PC-9 (cell line): ENCODE measurements at places on chromosomes 5 and 9.

- H3K27me3 ChIP-seq: no peaks in the 10 kb centered on the region
- no peak overlapping the region for H3K4me3 ChIP-seq
- H3K4me1 ChIP-seq: no peaks in the 10 kb centered on the region
- no peak for DNase-seq
- H3K36me3 ChIP-seq: no peaks in the 10 kb centered on the region
Observed at GRCh38 chr5:67306965-67307607, 110.5 kb upstream of the CD180 start.

- H3K4me3 ChIP-seq: no peak overlapping the region
- H3K4me1 ChIP-seq: no peaks in the 10 kb centered on the region
- DNase-seq: no peak
- no peak overlapping the region for H3K27ac ChIP-seq
Observed at GRCh38 chr9:76414661-76415060, 20.4 kb upstream of the RFK start.

- H3K36me3 ChIP-seq: peaks cover 41% of the 10 kb centered on the region
- H3K4me3 ChIP-seq: no peak overlapping the region
- H3K27ac ChIP-seq: 0 out of 2 replicates have a peak overlapping the region, but pooled peaks have one; percentile 24
- H3K4me1 ChIP-seq: peaks cover 41% of the 10 kb centered on the region
- DNase-seq: no peak
Observed at GRCh38 chr9:127524373-127524772, 73.1 kb downstream of the LRSAM1 start.

DNA sequence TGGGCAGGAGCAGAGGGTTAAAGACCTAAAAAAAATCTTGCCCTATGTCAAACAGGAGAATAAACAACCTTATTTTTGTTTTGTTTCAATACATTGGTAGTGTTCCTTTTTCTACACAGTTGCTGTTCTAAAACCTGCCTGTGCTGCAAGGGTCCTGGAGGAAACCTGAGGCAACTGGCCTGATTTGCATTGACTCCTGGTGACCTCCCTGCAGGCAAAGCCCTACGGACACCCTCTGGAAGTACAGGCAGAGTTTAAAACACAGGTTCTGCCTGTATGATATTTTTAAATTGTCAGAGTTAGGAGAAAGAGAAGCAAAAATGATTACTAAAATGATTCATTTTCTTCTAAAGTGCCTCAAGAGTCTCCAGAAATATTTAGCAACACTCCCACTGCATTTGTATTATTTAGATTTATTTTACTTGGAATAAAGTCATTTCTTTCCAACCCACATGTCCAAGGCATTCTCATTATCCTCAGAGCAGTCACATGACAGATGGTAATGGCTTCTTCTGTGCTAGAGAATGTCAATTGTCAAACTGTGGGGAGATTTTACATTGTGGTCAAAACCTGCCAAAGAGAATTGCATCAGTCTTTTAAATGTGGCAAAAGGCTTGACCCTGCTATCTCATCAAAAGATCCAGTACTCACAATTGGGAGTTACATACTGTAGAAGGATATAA lies 559.6 kb downstream of the CETN3 start:
- no peaks in the 10 kb centered on the region for H3K36me3 ChIP-seq
- no peak overlapping the region for H3K27ac ChIP-seq
- no peak for DNase-seq
- H3K27me3 ChIP-seq: no peaks in the 10 kb centered on the region

DNA sequence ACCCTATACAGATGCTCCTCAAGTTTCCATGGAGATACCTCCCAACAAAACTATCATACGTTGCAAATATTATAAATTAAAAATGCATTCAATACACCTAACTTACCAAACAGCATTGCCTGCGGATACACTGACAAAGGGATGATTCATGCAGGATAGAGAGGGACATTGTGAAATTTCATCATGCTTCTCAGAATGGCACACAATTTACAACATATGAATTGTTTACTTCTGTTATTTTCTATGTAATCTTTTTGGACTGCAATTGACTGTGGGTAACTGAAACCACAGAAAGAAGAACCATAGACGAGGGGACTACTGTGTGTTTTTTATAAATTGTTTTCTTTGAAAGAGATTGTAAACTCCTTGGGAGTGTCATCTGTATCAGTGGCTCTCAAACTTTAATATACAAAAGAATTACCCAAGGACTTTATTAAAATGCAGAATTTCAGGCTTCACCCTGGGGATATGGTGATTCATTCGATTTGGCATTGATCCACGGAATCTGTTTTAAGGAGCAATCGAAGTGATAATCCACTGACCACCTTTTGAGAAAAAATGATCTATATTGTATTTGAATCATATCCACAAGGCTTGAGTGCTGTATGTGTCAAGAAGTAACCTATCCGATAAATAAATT lies 146.4 kb downstream of the SGCD start:
- no peak for DNase-seq
- no peaks in the 10 kb centered on the region for H3K36me3 ChIP-seq
- no peaks in the 10 kb centered on the region for H3K4me1 ChIP-seq
- H3K27ac ChIP-seq: no peak overlapping the region
- no peaks in the 10 kb centered on the region for H3K27me3 ChIP-seq
